T-cell (primary cell): ENCODE measurements at places on chromosomes 2 and 18.

- DNase-seq: no peak
Measured at GRCh38 chr2:97747285-97747684, 33.9 kb downstream of the ZAP70 start.

- no peak for DNase-seq
Measured at GRCh38 chr2:8190279-8190678, 491.6 kb upstream of the ID2 start.

GRCh38 chr2:165839610-165840009 lies 45.6 kb upstream of the GALNT3 start:
- DNase-seq: no peak

DNA sequence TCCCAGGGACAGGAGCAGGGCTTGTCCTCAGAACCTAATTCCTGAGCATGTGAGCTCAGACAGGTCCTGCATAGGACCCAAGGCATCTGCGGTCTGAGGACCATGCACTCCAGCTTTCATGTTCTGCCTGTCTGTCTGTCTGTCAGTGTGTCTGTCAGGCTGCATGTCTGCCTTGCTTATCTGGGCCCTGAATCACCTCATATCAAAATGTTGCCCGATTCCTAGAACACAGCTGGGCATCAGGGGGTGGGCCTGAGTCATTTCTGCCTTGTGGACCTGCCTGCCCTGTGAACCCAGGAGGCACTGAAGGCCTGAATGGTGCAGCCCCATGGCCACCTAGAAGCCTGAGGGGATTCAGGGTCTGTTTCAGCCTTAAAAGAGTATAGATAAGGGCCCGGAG lies 22.1 kb downstream of the INHBB start:
- DNase-seq: no peak

GRCh38 chr2:10447300-10447894 lies 730 bp downstream of the ODC1 start:
- no peak for DNase-seq
